Smooth muscle cell of the coronary artery (primary cell): ENCODE measurements at places on chromosomes 6 and 20. TPM values are rescaled to one million over a fixed set of nuclear protein-coding genes. Genes with fewer than 3 reads are reported as not detected.

PSMB8 gene
- 44.2 and 72.4 TPM in 2 replicates for total RNA-seq

CFAP61 gene
- not detected in 2 replicates for total RNA-seq

FAM184A gene
- 0.08 and 0.70 TPM in 2 replicates for total RNA-seq

DNAJC5 gene
- total RNA-seq, result 43.3 and 54.3 TPM in 2 replicates

SAYSD1 gene
- total RNA-seq, result 7.1 and 14.4 TPM in 2 replicates

SERINC1 gene
- 179 and 402 TPM in 2 replicates for total RNA-seq

KIAA0408 gene
- 0.15 and 0.23 TPM in 2 replicates for total RNA-seq

NRSN1 gene
- not detected in 2 replicates for total RNA-seq

KIF6 gene
- 0.08 and 1.3 TPM in 2 replicates for total RNA-seq

SLC22A16 gene
- not detected in 2 replicates for total RNA-seq

ULBP2 gene
- total RNA-seq, result 1.9 and 7.7 TPM in 2 replicates

OVOL2 gene
- total RNA-seq, result not detected in 2 replicates

SCAF8 gene
- total RNA-seq, result 17.3 TPM in 2 replicates

BCAS4 gene
- total RNA-seq, result 2.8 and 22.5 TPM in 2 replicates

PROKR2 gene
- not detected in 2 replicates for total RNA-seq

FRK gene
- total RNA-seq, result 0.47 and 2.0 TPM in 2 replicates
